ENCODE measurements at places on chromosomes 1 and 21. TPM values are rescaled to one million over a fixed set of nuclear protein-coding genes. Genes with fewer than 3 reads are reported as not detected.

- DNase-seq = peak; percentile 76
- peaks cover 18% of the 10 kb centered on the region for H3K36me3 ChIP-seq
- peaks cover 50% of the 10 kb centered on the region for H3K4me1 ChIP-seq
- no peaks in the 10 kb centered on the region for H3K27me3 ChIP-seq
- no peak overlapping the region for H3K4me3 ChIP-seq
- H3K27ac ChIP-seq = no peak overlapping the region
Measured at GRCh38 chr1:31583082-31583994, 7.0 kb downstream of the TINAGL1 start.

- no peak for DNase-seq
- H3K27ac ChIP-seq = peak overlapping the region; percentile 29
- H3K27me3 ChIP-seq = no peaks in the 10 kb centered on the region
- H3K4me3 ChIP-seq = no peak overlapping the region
Measured at GRCh38 chr1:46691997-46692790, 20.5 kb downstream of the TEX38 start.

DNA sequence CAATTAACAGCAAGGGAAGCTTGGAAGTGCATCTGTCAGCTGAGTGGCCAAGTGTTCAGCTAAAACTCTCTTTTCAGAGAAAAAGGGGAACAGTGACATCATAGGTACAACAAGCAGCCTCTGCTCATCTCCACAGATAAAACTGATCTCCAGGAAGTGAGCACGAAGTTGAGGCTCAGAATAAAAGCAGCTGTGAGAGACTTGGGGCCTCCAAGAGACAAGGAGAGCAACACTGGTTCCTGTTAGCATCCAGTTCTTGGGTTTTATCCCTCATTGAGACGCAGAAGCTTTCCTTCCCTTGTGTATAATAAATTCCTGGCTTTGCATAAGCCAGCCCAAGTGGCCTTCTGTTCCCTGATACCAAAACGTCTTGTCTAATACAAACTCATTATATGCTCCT lies 20.0 kb upstream of the CNN3 start:
- H3K27me3 ChIP-seq = no peaks in the 10 kb centered on the region
- no peak overlapping the region for H3K4me3 ChIP-seq
- H3K27ac ChIP-seq = no peak overlapping the region
- peaks cover 19% of the 10 kb centered on the region for H3K4me1 ChIP-seq

DNA sequence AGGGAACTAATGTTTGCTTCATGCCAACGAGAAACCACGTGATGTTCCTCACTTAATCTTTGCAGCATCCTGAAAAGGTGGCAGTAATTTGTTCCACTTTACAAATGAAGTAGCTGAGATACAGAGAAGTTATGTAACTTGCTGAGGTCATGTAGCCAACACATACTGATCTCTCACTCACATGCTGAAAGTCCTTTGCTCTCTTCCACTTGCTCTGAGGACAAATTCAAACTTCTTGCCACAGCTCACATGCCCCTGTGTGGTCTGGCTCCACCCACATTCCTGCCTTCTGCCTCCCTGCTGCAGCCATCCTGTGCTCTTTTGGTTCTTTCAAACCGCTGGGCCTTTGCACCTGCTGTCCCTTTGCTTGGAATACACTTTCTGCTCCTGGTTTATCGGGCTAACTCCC lies 55.4 kb downstream of the TMCO4 start:
- H3K27me3 ChIP-seq = no peaks in the 10 kb centered on the region

- H3K36me3 ChIP-seq = peaks cover 5% of the 10 kb centered on the region
- no peaks in the 10 kb centered on the region for H3K4me1 ChIP-seq
- no peak overlapping the region for H3K4me3 ChIP-seq
- no peak overlapping the region for H3K27ac ChIP-seq
- H3K27me3 ChIP-seq = no peaks in the 10 kb centered on the region
Measured at GRCh38 chr1:179984942-179985341, 30.3 kb downstream of the CEP350 start.

- H3K27ac ChIP-seq = no peak overlapping the region
- H3K4me3 ChIP-seq = no peak overlapping the region
- DNase-seq = no peak
- no peaks in the 10 kb centered on the region for H3K4me1 ChIP-seq
Measured at GRCh38 chr1:75630004-75630594, 19.2 kb upstream of the SLC44A5 start.

- no peaks in the 10 kb centered on the region for H3K4me1 ChIP-seq
- H3K4me3 ChIP-seq = no peak overlapping the region
- H3K27ac ChIP-seq = no peak overlapping the region
- no peaks in the 10 kb centered on the region for H3K27me3 ChIP-seq
- no peaks in the 10 kb centered on the region for H3K36me3 ChIP-seq
Measured at GRCh38 chr1:50917138-50918137, 42.6 kb downstream of the FAF1 start.

DNA sequence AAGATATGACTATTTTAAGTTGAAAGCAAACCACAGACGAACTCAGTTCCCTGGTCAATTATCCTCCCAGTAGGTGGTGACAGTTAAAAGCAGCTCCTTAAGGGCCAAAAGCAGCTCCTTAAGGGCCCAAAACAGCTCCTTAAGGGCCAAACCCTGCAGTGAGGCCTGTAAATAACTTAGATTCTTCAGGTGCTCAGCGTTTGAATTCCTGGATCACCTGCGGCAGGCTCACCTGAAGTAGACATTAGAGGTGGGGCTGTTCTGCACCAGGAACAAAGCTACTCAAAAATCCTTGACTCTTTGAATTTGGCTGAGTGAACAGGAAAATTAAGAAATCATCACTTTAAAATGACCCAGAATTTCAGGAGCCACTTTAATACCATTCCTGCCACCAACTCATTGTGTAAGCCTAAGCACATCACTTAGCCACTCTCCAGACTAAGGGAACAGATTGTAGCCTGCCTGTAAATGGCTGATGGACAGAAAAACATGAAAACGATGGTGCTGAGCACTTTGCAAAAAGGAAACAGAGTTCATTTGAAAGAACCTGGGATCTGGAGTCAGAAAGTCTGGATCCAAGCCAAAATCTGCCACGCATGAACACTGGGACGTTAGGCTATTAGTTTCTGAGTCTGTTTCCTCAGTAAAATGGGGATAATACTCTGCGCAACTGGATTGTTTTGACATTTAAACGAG lies 126.9 kb downstream of the LRIG2 start:
- H3K4me1 ChIP-seq = no peaks in the 10 kb centered on the region
- H3K27ac ChIP-seq = no peak overlapping the region
- no peaks in the 10 kb centered on the region for H3K36me3 ChIP-seq

DNA sequence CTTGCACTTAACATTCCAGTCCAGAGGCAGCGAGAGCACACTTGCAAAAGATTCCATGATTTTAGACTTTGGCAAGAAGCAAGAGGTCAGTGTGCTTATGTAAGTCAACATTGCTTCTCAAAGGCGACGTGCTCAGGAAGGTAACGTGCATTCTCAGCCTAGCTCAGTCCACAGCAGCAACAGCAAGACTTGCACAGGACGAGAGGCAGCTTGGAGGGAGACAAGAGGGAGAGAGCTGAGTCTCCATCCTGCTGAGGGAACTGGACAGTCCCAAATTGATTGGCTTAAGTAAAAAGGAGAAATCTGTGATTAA lies 56.5 kb downstream of the PTP4A2 start:
- no peaks in the 10 kb centered on the region for H3K4me1 ChIP-seq
- H3K36me3 ChIP-seq = no peaks in the 10 kb centered on the region
- no peak overlapping the region for H3K4me3 ChIP-seq
- no peak for DNase-seq

DNA sequence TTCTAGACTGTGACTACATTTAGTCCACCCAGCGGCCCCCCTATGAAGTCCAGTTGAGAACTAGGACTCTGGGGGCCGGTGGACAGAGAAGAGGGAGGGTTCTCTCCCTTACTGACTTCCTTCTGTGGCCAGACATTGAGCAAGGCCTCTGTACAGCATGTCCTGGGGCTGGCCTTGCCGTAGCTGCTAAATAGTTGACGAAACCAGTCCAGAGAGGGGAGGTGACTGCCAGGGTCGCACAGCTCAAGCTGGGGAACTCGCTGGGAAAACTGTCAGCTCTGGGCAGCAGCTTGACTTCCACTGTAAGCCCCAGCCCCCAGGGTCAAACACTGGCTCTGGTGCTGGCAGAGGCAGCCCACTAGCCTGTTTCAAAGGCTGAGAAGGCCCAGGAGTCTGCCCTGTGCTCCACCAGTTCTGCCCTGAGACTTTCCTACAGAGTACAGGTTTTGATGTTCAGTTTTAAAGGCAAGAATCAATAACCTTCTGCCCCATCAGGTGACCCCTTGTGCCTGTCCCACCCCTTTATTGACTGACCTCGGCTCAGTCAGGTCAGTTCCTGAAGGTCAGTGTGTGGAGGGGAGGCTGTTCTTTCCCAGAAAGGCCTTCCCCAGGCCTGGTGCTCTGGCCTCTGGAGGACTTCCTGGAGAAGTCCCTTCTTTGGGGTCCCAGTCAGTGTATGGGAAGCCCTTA lies 14.1 kb downstream of the PCSK9 start:
- H3K4me3 ChIP-seq = no peak overlapping the region
- H3K36me3 ChIP-seq = no peaks in the 10 kb centered on the region
- H3K27ac ChIP-seq = no peak overlapping the region
- no peaks in the 10 kb centered on the region for H3K4me1 ChIP-seq
- peaks cover 2% of the 10 kb centered on the region for H3K27me3 ChIP-seq

- H3K27ac ChIP-seq = peak overlapping the region; percentile 60
- no peak for DNase-seq
- H3K4me3 ChIP-seq = no peak overlapping the region
- no peaks in the 10 kb centered on the region for H3K27me3 ChIP-seq
Measured at GRCh38 chr1:92933459-92933858, 27.8 kb downstream of the DIPK1A start.

DNA sequence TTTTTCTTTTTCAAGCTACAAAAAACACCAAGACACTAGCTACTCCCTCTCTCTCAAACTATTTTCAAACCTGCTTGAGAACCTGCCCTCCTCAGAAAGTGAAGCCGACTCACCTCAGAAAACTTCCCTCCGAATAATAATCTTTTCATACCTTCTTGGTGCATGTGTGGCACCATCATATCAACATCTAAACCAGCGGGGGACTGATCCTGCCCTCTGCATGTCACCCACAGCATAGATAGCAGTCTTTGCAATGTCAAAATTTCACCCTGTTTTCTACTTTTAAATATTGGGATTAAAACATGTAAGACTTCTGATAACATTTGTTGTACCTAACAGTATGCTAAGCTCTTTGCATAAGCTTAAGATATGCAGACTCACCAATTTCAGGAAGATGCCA lies 1260.3 kb downstream of the PLA2G4A start:
- H3K27ac ChIP-seq = no peak overlapping the region
- no peak overlapping the region for H3K4me3 ChIP-seq

- no peaks in the 10 kb centered on the region for H3K27me3 ChIP-seq
- H3K27ac ChIP-seq = no peak overlapping the region
- no peak overlapping the region for H3K4me3 ChIP-seq
- H3K36me3 ChIP-seq = no peaks in the 10 kb centered on the region
- H3K4me1 ChIP-seq = no peaks in the 10 kb centered on the region
Measured at GRCh38 chr1:171160211-171160610, 24.9 kb upstream of the FMO2 start.

DNA sequence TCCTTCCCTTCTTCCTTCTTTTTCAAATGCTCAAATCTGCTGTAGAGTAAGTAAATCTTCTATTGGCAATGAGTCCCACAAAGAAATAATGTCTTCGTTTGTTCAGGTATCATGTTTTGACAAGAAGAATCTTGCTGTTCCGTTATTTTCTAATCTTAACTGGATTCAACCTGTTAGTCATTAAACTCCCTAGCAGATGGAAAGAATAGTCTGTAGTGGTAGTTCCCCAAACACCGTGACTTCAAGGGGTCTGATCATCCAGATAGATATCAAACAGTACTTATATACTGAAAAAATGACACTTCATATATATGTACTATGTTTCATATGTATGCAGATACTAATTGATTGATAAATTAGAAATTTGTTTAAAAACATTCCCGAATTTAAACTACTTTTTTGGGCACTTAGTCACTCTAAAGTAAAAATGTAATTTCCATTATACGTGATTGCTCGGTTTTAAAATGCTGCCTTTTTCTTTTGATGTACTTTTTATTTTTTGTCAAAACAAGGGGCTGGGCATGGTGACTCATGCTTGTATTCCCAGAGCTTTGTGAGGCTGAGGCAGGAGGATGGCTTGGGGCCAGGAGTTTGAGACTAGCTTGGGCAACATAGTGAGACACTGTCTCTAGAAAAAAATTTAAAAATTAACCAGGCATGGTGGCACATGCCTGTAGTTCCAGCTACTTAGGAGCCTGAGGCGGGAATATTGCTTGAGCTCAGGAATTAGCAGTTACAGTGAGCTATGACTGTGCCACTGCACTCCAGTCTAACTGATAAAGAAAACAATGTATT lies 335.7 kb upstream of the SNX7 start:
- H3K4me3 ChIP-seq = no peak overlapping the region
- DNase-seq = no peak
- H3K27me3 ChIP-seq = no peaks in the 10 kb centered on the region
- peaks cover 67% of the 10 kb centered on the region for H3K4me1 ChIP-seq
- H3K27ac ChIP-seq = peak overlapping the region; percentile 81

DNA sequence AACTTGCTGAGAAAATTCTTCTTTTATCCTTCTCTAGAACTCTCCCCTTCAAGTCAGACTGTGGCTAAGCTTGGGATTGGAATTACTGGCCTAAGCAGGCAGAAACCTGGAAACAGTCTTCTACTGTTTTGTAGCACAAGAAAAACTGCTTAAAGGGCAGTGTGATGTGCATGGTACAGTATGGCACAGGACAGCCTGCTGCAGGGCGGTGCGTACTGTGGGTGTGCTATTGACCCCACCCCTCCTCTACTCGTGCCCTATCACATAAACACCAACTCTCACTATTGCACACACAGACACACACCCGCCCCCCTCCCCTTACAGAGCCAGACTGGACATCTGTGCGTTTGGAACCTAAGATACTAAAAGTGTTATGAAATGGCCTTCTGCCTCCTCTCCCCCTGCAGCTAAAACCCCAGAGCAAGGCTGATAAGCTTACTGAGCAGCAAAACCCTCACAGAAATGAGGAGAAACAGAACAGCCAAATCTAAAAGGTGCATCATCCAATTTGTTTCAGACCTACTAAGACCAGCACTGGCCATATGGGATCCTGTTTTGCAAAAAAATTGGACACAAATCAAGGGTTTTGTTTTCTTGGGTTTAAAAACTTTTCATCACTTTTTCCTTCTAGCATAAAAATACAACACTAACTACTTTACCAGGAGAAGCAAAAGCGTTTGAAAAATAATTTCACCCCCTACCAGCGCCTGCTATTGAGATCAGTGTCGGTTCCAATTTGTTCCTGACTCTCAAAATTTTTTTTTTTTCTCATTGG lies 355.8 kb upstream of the LYPLAL1 start:
- H3K36me3 ChIP-seq = no peaks in the 10 kb centered on the region
- DNase-seq = no peak
- H3K27me3 ChIP-seq = no peaks in the 10 kb centered on the region

CASQ1 gene
- 0.36 TPM for total RNA-seq

FCRL6 gene
- total RNA-seq = not detected

PTCH2 gene
- 0.36 TPM for total RNA-seq

CELA2A gene
- not detected for total RNA-seq

TMEM269 gene
- total RNA-seq = under 0.01 TPM

CAPN9 gene
- under 0.01 TPM for total RNA-seq

CCDC24 gene
- 2.9 TPM for total RNA-seq

LGALS8 gene
- 79.6 TPM for total RNA-seq

Measured in osteoblast (primary cell).